ENCODE measurements at places on chromosomes 12 and 14.

DNA sequence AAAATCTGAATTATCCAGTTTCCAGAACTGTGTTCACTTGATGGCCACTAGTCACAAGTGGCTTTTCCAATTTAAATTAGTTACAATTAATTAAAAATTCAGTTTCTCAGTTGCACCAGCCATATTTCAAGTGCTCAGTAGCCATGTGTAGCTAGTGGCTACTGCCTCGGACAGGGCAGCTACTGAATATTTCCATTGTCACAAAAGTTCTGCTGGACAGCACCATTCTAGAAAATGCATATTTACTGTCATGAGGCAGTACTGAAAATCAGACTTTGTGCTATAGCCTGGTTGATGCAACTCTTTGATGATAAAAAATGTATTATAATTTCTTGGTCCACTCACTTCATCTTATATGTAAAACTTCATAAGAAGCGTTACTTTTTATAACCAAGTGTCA lies 11.5 kb upstream of the OVCH1 start:
- DNase-seq, result no peak

DNA sequence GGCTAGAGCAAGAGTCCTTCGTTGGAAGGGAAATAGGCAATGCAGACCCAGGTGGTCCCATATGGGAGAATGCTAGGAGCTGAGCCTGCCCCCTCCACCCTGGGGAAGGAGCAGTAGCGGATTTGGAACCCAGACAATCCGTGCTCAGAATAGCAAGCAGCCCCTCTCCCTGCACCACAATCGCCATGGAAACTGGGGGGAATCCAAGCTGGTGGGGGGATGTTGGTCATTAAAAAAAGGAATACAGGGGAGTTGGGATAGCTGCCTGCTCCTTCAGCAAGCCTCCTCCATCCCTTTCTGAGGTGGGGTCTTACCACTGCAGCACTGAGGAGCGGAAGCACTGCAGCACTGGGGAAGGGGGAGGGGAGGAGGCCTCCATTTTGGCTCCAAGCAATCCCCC lies 2.9 kb downstream of the RND1 start:
- DNase-seq, result no peak

DNA sequence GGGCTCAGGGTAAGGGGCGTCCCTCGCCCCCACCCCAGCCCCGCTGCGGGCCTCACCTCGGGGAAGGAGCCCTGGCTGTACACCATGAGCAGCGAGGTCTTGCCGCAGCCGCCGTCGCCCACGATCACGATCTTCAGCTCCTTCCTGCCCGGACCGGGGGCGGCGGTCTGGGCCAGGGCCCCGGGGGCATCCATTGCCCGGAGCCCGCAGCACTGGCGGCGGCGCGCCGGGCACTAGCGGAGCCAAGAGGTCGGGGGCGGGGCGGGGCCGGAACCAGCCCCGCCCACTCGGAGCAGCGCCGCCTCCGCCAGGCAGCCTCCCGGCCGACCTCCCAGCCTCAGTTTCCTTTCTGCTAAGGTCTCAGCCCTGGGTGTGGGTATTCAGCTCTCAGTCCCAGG lies at the start of gene RHOF:
Gene RHOF (minus strand): TSS at position 249 of the 398 bp plus-strand sequence. CDS start 55 bp downstream, at position 194.
- DNase-seq, result no peak

GRCh38 chr12:124098887-124099286 lies 125.9 kb downstream of the ZNF664 start:
- DNase-seq, result no peak

- peak; percentile 36 for DNase-seq
These were observed 451.8 kb upstream of the TBX3 start for GRCh38 chr12:115135800-115136211.

GRCh38 chr12:47947341-47947740 lies 16.1 kb upstream of the TMEM106C start:
- DNase-seq, result no peak

DNA sequence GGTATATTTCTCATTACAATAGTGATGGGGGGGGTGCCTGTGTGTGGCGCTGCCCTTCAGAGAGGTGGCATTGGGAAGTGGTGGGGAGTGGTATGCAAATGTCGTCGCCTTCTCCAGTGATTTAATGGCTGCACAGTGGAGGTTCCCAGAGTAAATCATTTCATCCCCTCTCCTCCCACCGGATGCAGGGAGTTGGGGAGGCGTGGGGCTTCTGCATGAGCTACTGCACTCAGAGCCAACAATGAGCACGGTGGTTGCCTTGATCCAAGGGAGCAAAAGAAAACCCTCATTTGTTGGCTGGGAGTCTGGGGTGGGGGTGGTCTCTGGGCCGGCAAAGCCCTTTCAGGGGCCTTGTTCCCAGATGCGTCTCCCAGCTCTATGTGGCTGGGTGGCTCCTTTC lies 124.3 kb downstream of the AACS start:
- DNase-seq, result no peak

DNA sequence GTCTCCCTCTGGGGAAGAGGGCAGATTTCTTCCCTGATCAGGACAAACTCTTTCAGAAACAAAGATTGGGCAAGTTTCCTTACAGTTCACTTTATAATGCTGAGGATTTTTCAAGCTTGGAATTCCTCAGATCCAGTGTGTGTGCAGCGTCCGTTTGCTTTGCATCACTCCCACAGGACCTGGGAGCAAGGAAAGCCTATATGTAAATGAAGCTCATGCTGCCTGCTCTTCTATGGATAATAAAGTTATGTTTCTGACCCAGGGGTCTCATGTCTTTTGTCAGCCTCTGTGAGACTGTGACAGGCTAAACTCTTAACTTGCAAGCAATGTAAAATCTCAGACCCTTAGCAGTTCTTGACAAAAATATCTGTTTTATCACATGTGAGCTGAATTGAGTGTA lies 41.6 kb downstream of the TRHDE start:
- DNase-seq, result no peak

- DNase-seq, result no peak
These were observed 67.4 kb downstream of the DAD1 start for GRCh38 chr14:22521449-22522239.

- DNase-seq, result peak; percentile 71
These were observed 124.8 kb upstream of the MAP1LC3B2 start for GRCh38 chr12:116434155-116435011.

DNA sequence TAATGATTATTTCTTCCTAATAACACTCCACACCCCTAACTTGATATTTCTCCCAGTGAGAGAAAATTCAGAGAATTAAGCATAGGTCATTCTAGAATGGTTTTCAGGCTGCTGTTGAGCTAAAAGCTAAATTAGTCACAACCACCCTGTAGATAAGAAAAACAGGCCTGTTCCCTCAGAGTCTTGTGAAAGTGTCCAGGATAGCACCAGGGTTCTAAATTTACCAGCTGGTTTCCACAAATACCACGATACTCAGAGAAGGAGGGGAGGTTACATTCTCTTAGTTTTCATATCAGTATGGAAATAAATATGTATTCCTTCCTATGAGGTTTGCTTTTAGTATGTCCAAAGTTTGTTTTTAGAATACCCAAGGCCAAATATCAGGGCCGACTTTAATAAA lies 66.0 kb upstream of the YARS2 start:
- no peak for DNase-seq

DNA sequence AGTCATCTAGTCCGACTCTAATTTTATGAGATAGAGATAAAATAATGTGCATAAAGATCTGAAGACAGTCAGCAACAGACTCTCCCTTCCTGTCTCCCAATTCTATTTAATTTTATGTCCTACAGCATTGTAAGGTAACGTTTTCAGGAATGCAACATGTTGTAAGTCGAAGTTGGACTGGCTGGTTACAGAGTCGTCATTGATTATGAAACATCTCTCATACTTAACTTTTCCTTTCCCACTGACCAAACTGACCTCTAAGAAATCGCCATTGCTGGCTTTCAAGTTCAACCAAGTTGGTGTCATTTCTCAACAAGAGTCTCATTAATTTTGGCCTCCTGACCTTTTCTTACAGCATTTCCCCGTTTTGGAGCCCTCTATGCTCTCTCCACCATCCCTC lies 4.9 kb upstream of the RIC8B start:
- DNase-seq, result no peak

GRCh38 chr12:121087467-121088194 lies 45.0 kb upstream of the P2RX7 start:
- DNase-seq, result no peak

GRCh38 chr12:6538420-6539313 lies 4.3 kb downstream of the GAPDH start:
- no peak for DNase-seq

DNA sequence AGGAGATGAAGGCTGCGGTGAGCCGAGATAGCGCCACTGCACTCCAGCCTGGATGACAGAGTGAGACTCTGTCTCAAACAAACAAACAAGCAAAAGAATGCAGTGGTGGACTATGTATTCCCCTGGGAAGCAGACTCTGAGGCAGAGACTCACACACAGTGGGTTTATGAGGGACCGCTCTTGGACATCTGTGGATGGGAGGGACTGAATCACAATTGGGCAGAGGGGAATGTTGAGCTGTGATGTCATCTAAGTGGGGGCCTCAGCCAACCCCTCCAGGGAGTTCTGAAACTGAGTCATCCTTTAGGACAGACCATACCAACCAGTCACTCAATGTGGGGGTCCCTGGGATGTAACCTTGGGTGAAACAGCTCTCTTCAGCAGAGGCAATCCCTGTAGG lies 151.0 kb downstream of the SUDS3 start:
- no peak for DNase-seq

Data from HFF-Myc (cell line).